ENCODE measurements at places on chromosomes 16 and 17.
A peak's percentile ranks its signal among the peaks of the same experiment; 100 is the strongest.

DNA sequence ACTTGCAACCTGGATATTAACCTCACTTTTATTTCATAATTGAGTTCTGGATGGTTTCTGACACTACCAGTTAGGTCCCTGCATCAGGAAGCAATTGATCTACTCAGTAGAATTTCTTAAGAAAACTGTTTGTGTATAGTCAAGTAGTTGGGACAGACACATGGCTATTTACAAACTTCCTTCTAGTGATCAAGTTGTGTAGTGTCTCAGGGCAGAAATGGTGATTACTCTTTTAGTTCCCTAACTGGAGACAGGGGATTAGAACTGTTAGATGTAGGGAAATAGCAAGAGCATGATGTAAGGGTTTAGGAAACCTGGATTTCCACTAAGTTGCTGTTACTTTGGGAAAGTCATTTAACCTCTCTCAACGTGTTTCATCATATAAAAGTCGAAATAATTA lies 30.4 kb downstream of the TMEM100 start:
- no peak for DNase-seq

GRCh38 chr16:67229906-67230808 lies 3.2 kb downstream of the TMEM208 start:
- DNase-seq, result no peak

- DNase-seq, result no peak
These were observed 53.3 kb downstream of the CES1 start for GRCh38 chr16:55779402-55780094.

GRCh38 chr16:53695070-53695469 lies 8.6 kb downstream of the RPGRIP1L start:
- no peak for DNase-seq

- no peak for DNase-seq
These were observed 8.6 kb upstream of the SKAP1 start for GRCh38 chr17:48438516-48439061.

GRCh38 chr17:18187821-18188761 lies 4.5 kb downstream of the ALKBH5 start:
- no peak for DNase-seq

GRCh38 chr16:23410176-23410575 lies 42.8 kb downstream of the COG7 start:
- no peak for DNase-seq

DNA sequence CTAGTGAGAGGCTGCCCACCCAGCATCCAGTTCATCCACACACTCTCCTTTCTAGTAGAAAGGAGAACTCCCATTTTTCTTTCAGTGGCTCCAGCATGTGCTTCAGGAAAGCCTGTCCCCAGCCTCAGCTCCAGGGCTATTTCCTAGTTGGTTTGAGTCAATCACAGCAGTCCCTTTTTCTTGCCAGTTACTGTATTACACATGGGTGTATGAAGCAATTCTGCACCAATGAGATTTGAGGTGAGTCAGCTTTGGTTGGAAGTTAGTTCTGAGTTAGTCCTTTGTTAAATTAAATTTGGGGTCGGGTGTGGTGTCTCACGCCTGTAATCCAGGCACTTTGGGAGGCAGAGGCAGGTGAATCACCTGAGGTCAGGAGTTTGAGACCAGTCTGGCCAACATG lies 24.8 kb downstream of the RAD51D start:
- no peak for DNase-seq

DNA sequence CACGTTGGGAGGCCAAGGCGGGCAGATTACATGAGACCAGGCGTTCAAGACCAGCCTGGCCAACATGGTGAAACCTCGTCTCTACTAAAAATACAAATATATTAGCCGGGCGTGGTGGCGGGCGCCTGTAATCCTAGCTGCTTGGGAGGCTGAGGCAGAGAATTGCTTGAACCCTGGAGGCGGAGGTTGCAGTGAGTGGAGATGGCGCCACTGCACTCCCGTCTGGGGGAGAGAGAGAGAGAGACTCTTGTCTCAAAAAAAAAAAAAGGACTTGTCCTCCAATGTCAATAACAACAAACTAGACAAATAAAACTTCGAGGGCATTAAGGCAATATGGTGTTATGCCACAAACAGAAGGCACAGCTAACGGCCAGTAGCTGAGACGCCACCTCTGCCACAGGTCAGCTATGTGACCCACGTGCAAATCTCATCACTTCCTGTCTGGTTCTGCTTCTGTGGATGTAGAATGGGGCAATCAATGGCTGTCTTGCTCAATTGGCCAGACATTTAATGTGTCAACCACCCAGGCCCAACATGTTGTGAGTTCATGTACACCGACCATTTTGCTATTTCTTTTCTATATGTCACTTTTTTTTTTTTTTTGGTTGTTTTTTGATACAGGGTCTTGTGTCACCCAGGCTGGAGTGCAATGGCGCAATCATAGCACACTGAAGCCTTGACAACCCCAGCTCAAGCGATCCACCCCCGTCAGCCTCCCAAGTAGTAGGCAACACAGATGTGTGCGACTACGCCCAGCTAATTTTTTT lies 834 bp upstream of the TXNDC11 start:
- peak; percentile 49 for DNase-seq

- DNase-seq, result no peak
These were observed 18.8 kb downstream of the LGALS3BP start for GRCh38 chr17:78960928-78961327.

All from HuH-7.5 (cell line).